ENCODE measurements at places on chromosomes 2 and 18. TPM values are rescaled to one million over a fixed set of nuclear protein-coding genes. Genes with fewer than 3 reads are reported as not detected.

The SLC30A3 gene
- total RNA-seq: 9.6 TPM

The SCN2A gene
- total RNA-seq: 0.26 TPM

The DNER gene
- total RNA-seq: 38.5 TPM

DNA sequence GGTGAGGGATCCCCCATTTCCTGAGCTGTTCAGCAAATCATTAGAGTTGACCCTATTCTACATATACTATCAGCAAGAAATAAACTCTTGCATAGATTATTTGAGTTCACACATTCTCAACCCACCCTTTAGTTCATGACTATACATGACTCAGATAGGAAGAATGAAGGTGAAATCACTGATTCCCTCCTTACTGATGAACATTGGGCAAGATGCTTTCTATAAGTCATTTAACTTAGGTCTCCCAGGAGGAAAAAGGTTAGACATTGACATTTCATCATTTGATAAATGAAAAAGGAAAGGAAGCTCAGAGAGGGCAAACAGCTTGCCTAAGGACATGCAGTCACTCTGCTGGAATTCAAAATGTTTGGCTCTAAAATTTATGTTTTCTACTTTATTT, 408.0 kb downstream of the TMEM182 start:
- DNase-seq: no peak

DNA sequence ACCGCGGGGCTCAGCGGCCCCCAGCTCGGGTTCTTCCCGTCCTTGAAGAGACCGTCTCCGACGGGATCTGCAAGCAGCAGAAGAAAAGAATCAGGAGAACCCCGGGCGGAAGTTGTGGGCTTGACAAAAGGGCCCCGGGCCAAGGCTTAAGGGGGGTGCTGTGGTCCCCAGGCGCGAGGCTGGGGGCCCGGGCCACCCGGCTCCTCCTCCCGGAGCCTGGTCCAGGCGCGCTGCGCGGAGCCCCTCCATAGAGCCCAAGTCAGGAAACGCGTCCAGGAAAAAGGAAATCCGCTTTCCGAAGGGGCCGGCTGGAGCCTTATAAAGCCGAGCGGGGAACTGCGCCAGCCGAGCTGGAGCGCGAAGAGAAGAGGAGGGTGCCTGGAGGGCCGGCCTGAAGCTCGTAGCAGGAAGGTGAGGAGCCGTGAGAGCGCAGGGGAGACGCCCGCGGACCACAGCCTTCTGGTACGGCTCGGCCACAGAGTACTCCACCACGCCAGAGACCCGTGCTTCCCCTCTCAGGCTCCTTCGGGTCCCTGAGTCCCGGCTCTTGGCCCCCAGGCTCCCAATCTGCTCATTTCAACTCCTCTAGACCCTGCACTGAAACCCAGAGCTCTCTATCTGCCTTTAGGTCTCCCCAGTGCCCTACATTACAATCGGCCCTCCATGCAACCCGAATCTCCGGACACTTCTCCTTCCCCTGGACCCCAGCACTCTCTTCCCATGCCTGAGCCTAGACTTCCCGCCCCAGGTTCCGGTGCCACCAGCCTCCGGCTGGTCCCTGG, 554 bp downstream of the FEV start:
- no peak for DNase-seq

The NTSR2 gene
- not detected for total RNA-seq

GRCh38 chr2:113686537-113686936, 59.5 kb downstream of the RABL2A start:
- no peak for DNase-seq

DNA sequence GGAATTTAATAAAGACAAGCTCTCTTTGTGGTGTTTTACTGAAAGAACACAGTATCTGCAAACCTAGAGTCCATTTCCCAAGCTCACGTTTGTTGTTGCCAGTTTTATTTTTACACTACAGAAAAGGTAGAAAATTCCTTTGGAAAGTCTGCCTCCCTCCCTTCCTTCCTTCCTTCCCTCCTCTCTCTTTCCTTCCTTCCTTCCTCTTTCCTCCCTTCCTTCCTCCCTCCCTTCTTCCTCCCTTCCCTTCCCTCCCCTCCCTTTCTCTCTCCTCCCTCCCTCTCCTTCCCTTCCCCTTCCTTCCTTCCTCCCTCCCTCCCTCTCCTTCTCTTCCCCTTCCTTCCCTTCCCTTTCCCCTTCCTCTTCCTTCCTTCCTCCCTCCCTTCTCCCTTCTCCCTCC, 136.3 kb upstream of the REV1 start:
- no peak for DNase-seq

- DNase-seq: no peak
Measured at GRCh38 chr2:211157211-211157610, 600.8 kb downstream of the CPS1 start.

DNA sequence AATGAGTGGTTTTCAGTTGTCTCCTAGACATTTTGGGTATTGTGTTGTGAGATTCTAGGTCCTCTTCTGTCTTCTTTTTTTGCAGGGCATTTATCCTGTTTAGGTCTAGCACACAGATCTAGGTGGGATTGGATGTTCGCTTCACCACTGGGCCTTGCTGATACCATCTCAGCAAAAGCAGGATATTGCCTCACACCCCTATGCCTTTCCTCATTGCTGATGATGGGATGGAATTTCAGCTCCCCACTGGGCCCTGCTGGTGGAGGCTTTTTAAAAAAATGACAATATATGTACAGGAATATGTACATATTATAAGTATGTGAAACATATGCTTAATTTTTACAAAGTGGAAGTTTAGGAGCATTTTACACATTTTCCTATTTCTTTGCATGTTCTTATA, 5.4 kb upstream of the TOGARAM2 start:
- no peak for DNase-seq

The CABYR gene
- 0.31 TPM for total RNA-seq

The SULT6B1 gene
- not detected for total RNA-seq

The HSPE1 gene
- total RNA-seq: 103 TPM

The TUBA3E gene
- total RNA-seq: 13.0 TPM

DNA sequence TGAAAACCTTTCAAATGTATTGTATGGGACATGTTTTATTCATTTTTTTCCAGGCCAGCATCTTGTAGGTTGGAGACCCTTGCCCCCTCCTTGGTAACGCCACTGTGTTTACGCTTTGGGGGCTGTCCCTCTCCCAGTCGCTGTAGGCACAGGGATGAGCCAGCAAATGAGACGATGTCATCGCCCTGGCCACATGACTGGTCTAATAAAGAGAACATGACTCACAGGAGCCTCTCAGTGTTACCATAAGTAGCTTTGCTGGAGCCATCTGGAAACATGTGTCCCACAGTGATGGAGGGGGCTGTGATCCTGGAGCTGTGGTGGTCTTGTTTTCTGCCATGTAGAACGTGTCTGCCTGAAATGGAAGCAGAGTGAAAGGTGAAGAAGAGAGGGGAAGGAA, 78.9 kb downstream of the CD8B2 start:
- DNase-seq: peak; percentile 33
